ENCODE measurements at places on chromosomes 16 and 17. TPM values are rescaled to one million over a fixed set of nuclear protein-coding genes. Genes with fewer than 3 reads are reported as not detected.
A peak's percentile ranks its signal among the peaks of the same experiment; 100 is the strongest.

GRCh38 chr17:51261024-51261963 lies 948 bp downstream of the UTP18 start:
- DNase-seq, result peak; percentile 61

DNA sequence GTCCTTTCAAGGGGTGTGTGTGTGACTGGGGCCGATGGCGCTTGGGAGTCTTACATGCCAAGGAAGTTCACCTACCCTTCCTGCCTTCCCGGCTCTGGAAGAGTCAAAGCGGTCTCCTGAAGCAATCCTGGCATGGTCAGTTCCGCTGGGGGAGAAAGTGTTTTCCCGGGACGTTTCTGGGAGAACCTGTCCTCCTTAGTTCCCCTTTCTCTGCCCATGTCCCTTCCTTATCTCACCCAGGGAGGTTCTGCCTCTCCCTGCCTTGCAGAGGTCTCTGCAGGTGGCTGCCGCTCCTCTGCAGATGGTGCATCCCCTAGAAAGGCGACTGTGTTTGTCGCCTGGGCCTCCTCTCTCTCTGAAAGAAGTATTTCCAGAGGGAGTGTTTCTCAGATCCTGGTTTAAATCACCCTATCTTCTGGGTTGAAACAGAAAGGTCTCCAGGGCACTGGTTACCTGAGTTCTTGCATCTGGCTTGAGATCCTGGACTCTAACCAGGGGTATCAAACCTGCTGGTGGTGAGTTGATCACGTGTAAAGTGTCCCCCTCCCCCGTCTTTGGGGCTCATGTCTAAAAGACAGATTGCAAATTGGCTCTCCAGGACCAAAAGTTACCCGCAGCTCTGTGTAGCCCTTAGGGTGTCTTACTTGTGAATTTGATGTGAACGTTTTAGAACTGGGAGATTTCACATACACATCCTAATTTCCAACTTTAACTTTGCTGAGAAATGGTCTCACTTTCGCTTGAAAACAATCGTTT lies 1.9 kb downstream of the PRKCB start:
- no peak for DNase-seq

- no peak for DNase-seq
These were observed 43.9 kb downstream of the MMD start for GRCh38 chr17:55377671-55378275.

DNA sequence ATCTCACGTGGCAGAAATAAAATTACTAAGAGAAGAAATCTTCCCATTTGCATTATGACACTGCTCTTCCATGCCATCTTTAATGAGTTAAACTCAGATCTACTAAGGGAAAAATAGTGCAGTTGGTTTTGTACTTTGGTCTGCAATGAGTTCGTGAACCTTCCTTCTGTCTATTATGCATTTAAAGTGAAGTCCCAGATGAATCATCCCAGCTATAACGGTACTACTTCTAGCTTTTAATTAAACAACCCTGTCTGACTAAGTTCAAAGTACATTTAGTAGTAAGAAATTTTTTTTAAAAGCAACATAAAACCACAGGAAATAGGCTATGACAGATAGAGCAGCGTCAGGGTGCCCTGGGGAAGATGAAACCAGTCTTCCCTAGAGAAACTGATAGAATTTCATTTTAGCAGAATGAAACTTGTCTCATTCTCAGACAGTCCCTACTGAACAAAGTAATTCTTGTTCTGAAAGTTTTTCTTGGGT lies 1.8 kb downstream of the TMIGD1 start:
- peak; percentile 82 for DNase-seq

DNA sequence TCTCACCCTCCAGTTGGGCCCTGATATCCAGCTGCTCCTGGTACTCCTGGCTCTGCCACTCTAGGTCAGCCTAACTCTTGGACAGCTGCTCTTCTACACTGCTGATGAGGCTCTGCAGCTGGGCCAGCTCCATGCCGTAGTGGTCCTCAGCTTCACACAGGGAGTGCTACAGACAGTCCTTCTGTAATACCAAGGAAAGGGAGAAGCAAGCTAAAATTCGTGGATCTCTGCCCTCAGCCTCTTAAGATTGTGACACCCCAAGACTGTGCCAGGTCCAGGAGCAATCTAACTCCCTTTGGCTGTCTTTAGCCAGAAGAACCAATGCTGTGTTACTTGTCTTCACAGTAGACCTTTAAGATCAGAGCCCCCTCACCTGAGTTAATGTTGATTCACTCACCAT lies 7.7 kb upstream of the KRT38 start:
- no peak for DNase-seq

- DNase-seq, result no peak
These were observed 395.5 kb downstream of the TMEM114 start for GRCh38 chr16:8194794-8195193.

DNA sequence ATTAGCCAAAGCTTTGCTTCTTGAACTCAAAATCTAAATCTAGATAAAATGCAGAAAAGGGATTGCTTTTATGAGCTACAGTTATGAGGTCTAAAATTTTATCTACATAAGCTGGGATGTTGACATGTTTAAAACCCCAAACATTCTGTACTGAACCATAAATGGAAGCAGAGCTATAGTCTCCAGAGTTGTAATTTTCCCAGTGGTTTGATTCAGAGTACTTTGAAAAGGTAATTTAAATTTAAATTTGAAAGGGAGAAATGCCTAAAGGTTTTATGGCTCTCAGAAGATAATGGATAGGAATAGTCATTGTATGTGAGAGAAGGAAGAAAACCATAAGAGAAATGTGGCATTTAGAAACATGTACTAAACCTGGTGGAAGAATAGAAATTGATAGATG lies 163.2 kb downstream of the PPM1E start:
- DNase-seq, result no peak

DNA sequence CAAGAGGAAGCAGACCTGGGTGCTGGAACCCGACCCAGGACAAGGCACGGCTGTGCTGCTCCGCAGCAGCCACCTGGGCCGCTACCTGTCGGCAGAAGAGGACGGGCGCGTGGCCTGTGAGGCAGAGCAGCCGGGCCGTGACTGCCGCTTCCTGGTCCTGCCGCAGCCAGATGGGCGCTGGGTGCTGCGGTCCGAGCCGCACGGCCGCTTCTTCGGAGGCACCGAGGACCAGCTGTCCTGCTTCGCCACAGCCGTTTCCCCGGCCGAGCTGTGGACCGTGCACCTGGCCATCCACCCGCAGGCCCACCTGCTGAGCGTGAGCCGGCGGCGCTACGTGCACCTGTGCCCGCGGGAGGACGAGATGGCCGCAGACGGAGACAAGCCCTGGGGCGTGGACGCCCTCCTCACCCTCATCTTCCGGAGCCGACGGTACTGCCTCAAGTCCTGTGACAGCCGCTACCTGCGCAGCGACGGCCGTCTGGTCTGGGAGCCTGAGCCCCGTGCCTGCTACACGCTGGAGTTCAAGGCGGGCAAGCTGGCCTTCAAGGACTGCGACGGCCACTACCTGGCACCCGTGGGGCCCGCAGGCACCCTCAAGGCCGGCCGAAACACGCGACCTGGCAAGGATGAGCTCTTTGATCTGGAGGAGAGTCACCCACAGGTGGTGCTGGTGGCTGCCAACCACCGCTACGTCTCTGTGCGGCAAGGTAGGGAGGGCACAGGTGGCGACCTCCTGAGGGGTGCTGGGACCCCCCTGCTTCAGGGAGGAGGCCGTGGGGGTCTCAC lies 667 bp downstream of the FSCN2 start:
- no peak for DNase-seq

The CBX4 gene
- 18.5 TPM for total RNA-seq

The SOX15 gene
- total RNA-seq, result 0.43 TPM

- DNase-seq, result peak; percentile 95
These were observed 956 bp upstream of the CHD3 start for GRCh38 chr17:7887482-7888183.

GRCh38 chr16:58661199-58661830 lies 23.3 kb downstream of the SLC38A7 start:
- DNase-seq, result peak; percentile 63

The CDRT15 gene
- not detected for total RNA-seq

DNA sequence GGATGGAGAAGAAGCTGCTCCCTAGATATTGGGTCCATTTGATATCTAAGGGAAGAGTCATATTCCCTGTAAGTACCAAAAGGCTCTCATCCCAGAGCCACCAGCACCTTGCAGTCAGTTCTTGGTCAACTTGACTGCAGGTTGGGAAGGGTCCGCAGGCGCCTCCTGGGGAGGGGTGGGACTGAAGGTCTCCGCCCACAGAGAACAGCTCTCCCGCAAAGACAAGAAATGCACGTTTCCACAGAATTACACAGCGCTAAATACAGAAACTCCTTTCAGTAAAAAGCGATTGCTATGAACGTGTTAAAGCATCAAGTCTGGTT lies 864 bp upstream of the CTCF start:
- DNase-seq, result no peak

The VAT1 gene
- total RNA-seq, result 17.9 TPM

The AANAT gene
- not detected for total RNA-seq

The FBXL19 gene
- 36.5 TPM for total RNA-seq

DNA sequence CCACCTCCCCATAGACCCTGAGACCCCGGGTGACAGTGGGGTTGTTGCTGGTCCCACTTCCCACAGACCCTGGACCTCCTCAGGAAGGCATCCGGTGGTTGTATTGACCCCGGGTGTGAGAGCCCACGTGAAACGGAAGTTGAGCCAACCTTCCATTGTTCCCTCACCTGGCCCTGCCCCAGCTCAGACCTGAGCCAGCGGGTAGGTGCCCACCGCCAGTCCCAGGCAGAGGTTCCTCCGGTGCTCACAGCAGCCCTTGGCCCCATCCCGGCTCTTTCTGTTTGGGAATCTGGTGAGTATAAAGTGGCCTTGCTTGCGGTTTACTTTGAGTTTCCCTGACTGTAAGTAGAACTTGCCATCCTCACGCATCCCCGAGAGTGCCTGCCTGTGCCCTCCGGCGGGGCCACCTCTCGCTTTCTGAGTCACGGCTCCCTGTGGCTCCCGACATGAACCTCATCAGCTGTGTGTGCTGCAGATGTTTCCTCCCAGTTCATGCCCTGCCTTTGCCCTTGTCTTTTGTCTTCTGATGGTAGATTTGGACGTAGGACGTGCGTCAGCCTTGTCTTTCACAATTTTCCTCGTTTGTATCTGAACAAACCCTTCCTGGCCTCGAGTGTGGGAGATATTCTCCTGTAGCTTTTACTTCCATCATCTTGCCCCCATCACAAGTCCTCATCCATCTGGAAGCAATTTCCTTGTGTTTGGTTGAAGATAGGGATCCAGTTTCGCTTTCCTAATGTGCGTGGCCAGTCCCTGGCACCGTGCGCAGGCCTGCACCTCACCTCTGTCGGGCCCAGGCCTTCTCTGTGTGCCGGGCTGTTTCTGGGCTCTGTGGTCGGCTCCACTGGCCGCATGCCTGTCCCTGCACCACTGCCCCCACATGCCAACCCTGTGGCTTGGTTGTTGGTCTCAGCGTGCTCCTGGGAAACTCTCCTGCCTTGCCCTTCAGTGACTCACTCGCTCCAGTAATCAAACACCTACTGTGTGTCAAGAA lies 76.0 kb downstream of the METRNL start:
- no peak for DNase-seq

The GH2 gene
- total RNA-seq, result not detected

DNA sequence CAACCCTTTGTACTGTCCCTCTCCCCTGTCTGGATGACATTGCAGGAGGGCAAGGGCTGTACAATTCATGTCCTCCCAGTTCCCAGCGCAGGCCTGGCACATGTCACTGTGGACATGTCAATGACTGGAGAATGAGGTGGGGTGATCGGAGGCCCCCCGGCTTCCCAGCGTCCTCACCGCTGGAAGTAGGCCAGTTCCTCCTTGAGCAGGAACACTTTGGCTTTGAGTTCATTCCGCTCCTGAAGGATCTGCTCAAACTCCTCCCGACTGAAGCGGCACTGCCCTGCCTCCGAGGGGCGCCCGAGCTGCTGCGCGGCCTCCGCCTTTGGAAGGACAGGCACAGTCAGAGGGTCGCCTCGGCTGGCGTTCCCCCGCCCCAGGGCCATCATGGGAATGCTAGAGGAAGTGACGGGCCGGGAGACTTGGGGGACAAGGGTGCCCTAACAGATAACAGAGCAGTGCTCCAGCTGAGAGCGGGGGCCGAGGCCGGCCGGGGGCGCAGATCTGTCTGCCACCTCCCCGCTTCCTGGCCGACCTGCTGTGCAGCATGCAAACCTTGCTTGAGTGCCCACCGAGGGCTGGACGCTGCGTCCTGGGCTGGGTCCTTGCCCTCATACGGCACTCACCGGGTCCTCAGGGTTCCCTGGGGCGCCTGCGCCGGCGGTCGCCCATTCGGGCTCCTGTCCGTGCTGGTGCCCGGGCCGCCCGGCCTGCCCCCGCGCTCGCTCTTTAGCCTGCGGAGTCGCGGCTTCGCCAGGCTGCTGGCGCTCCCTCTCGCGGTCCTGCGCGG lies 1.3 kb downstream of the RILP start:
- DNase-seq, result no peak

The WWOX gene
- total RNA-seq, result 15.0 TPM

The KRT27 gene
- not detected for total RNA-seq

DNA sequence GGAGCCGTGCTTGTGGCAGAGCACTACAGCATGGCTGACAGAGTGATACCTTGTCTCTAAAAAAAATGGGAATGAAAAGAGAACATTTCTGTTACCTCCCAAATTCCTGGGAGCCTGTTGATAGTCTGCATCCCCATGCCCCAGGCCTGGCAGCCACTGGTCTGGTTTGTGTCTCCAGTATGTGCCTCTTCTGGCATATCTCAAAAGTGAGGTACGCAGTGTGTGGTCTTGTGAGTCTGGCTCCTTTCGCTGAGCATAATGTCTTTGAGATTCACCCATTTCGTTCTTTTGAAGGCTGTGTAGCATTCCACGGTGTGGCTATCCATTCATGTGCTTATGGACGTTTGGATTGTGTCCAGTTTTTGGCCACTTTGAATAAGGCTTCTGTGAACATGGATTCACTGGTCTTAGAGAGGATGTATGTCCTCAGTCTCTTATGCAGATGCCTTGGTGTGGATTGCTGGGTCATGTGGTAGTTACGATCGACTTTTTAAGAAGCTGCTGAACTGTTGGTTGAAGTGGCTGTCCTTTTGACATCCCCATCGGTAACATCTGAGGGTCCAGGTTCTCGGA lies 39.1 kb downstream of the PRMT7 start:
- no peak for DNase-seq

- no peak for DNase-seq
These were observed 90.9 kb downstream of the EFCAB13 start for GRCh38 chr17:47414612-47415011.

DNA sequence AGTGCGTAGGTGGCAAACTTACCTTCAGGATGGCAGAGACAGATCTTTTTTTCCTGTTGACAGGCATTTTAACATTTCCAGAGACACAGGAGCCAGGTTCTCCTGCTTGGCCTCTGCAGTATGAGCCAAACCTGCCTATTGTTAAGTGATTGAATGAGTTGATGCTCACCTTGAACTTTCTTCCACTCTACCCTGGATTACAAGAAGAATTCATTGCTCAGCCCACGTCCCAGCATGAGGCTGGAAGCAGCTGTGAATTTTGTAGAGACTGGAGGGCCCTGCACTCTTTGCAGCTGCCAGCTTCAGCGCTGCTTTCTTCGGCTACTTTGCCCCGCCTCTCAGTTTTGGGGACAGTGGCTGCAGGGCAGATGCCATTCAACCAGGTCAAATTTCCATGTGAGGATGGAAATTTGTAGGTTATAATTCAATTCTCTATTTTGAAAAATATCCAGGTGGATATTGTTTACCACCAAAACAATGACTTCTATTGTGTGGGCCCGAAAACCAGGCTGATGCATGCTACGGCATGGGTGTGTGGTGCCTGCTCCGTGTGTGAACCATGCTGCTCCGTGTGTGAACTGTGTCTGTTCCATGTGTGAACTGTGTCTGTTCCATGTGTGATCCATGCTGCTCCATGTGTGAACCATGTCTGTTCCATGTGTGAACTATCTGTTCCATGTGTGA lies 75.2 kb upstream of the METTL9 start:
- DNase-seq, result no peak
